ENCODE measurements at places on chromosomes 6 and 20.
A peak's percentile ranks its signal among the peaks of the same experiment; 100 is the strongest.

DNA sequence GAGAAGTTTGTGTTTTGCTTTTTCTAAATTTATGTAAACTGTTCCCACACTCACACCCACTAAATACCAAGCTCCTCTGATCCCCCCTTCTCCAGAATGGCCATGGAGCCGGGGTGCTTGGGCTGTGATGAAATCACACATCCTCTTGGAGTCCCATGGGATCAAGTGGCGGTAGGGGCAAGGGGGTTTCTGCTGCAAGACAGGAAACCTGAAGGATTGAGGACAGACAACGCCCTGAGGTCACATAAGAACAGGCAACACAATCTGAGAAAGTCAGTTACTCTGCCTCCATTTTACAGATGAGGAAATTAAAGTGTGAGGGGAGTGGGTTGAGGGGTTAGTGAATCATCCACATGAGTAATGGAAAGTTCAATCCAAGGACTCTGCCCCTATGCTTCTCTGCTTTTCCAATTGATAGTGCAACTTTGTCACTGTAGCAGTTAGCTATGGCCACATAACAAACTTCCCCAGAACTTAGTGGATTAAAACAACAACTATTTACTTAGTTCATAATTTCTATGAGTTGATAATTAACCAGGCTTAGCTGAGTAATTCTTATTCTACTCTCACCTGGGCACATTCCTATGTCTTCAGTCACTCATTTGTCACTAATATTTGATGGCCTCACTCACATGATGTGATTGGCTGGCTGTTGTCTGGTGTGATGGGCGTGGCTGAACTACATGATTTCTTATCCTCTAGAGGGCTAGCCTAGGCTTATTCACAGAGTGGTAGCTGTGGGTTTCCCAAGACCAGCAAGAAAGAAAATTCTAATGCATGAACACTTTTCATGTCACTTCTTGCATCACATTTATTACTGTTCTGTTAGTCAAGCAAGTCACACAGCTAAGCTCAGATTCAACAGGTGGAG lies 311.1 kb upstream of the RNF24 start:
- DNase-seq, result no peak

DNA sequence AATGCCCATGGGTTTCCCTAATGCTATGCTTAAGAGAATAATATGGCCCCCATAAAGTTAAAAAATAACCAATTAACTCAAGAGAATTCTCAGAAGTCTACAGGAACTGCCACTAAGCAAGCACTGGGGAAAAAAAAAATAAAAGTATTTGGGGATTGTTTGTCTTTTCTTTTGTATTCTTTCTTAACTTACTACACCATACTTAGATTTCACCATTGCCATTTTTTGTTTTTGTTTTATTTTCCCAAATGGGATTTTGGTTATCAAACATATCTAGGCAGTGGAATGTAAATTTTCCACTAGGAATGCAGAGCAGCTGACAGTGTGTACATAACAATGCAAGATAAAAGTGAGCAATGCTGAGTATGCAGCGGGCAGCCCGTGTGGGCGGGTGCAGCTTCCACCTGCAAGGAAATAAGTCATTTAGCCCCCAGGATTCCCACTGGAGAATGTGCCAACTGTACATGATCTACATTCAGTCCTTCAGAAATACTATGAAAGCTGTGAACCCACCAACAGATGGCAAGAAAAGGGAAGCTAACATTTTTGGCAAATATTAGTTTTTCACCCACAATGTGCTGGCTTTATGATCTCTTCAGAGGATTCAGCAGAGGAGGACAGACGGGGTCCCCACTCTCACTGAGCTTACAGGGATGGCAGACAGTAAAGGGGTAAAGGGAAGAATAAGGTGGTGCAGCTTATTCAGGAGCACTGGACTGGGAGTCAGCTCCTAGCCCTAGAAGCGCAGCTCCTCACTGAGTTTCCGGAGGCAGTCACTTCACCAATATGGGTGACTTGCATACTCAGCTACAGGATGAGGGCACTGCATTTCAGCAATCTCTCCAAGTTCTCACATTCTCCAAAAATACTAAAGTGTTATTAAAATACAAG lies 44.4 kb downstream of the DCDC2 start:
- DNase-seq, result no peak

GRCh38 chr20:58911309-58911708 lies 58.8 kb downstream of the GNAS start:
- DNase-seq, result no peak

DNA sequence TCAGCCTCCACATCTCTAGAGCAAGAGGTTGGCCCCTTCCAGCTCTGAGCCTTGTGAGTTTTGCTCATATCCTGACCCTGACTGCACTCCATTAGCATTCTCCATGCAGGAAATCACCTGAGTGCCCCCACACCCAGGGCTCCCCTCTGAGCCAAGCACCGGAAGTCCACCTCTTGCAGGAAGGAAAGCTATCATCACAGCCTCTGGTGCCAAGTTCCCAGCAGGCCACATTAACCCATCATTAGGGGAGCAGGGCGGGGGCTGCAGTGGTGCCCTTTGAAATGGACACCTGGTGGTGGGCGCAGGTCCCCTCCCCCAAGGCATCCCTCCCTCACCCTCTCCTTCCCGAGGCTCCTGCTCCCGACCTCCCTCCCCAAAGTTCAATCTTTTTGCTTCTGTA lies 16.1 kb downstream of the GRM4 start:
- no peak for DNase-seq

DNA sequence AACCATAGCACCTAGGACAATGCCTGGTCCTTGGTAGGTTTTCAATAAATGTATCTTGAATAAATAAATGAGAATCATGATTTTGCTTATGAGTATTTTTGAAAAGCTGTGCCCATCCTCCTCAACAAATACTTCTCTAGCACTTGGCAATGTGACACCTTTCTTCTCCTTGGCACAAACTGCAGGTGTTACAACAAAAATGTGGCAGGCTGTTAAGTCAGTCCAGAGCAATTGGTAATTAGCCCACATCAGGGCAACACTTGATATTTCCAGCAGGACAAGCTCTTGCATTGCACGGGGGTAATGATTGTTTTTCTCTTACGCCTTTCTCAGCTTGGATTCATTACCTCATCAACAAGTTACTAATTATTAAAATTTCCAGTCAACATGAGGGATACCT lies 31.6 kb upstream of the SNX9 start:
- no peak for DNase-seq

GRCh38 chr20:55095745-55096400 lies 620.5 kb downstream of the DOK5 start:
- DNase-seq, result no peak

DNA sequence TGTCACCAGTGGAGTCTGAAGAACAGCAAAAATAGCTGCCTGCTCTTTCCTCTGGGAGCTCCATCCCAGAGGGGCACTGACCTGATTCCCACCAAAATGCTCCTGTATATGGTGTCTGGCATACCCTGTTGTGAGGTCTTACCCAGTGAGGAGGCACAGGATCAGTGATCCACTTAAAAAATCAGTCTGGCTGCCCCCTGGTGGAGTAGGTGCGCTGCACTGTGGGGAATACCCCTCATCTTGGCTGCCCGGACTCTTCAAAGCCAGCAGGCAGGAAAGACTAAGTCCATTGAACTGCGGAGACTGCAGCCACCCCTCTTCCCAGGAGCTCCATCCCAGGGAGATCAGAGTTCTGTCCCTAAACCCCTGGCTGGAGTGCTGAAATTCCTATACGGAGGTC lies 230.9 kb upstream of the HTR1E start:
- DNase-seq, result no peak

- no peak for DNase-seq
Measured at GRCh38 chr6:80940976-80941375, 811.5 kb downstream of the TENT5A start.

GRCh38 chr6:3517350-3517749 lies 60.5 kb upstream of the SLC22A23 start:
- no peak for DNase-seq

- DNase-seq, result no peak
Measured at GRCh38 chr20:62238569-62239277, 402 bp downstream of the OSBPL2 start.

DNA sequence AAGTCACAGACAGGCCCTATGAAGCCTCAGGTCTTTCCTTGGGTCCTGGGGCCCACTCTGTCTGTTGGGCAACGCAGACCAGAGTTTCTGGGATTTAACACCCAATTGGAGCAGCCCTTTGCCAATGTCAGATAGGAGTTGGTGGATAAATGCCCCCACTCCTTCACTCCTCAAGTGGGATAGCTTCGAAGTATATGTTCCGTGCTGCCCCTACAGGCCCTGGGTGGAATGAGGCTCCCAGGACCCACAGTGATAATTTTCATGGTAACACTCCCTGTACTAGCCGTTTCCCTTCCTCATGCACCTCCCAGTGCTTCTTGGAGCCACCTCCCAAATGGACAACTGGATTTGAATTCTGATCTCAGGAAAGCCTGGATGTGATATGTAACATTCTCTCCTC lies 145.4 kb downstream of the FOXA2 start:
- no peak for DNase-seq

GRCh38 chr6:169806701-169807100 lies 55.3 kb downstream of the ERMARD start:
- DNase-seq, result no peak

GRCh38 chr6:78908621-78909020 lies 41.3 kb downstream of the IRAK1BP1 start:
- no peak for DNase-seq

DNA sequence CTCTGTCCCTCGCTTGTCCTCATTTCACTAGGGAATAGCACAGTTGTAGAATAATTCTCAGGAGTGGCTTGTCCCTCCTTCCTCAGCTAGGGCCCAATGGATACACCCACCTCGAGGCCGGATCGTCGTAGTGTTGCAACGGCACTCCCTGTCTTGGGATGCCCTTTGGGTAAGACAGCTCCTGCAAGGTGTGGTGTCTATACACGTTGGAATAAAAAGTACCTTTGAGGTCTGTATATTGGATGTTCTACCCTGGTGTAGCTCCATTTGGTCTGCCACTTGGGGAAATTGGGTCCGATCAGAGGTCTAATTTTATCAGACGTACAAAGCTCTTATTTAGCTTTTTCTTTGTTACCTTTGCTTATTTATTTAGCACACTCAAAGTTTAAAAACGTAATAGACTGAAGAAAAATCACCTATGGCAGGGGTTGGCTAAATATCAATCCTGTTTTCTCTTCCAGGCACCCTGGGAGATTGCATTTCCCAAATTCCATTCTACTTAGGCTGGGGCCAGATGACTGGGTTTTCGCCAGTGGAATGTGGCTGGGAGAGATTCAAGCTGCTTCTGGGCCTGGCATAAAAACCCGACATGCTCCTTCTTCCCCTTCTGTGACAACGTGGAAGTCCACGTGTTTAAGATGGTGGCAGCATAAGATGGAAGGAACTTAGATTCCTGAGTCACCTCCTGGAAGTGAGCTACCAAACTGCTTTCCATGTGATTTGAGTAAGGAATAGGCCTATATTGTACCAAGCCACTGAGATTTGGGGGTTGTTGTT lies 82.3 kb upstream of the CD83 start:
- DNase-seq, result no peak

- no peak for DNase-seq
Measured at GRCh38 chr6:148105695-148106094, 236.9 kb upstream of the SASH1 start.

DNA sequence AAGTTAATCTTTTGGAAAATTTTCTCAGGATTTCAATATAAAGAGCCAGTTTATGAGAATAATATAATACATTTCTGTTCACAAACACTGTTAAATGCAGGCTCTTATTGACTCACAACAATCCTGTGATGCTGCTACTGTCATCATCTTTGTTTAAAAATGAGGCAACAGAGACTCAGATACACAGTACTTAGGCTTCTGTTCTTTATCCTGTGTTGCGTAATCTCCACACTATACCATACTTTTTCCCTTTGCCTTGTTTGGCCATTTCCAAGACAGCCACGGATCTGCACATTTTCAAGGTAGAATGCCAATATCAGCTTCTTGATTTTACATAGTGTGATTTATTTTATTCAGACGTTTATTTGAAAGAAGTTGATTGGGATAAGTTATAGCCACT lies 699.0 kb upstream of the CITED2 start:
- no peak for DNase-seq

DNA sequence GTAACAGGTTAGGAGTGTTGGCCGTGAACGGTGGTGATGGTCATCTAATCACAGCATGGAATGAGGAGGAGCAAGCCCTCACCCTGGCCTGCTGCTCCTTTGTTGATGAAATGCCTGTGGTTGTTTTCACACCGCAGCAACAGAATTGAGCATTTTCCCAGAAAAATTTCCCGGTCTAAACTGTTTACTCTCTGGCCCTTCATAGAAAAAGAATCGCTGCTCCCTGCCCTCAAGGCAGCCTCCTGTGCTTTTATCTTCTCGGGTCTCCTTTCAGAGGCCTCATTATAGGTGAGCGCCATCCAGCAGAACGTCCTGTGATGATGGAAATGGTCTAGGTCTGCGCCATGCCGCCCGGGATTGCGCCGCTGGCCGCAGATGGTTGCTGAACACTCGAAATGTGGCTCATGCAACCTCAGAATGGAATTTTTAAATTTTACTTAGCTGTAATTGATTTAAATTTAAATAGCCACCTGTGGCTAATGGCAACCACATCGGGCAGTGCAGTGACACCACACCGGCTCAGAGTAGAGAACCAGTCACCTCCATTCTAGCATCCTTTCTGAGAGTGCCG lies 30.2 kb downstream of the PHACTR3 start:
- DNase-seq, result no peak

DNA sequence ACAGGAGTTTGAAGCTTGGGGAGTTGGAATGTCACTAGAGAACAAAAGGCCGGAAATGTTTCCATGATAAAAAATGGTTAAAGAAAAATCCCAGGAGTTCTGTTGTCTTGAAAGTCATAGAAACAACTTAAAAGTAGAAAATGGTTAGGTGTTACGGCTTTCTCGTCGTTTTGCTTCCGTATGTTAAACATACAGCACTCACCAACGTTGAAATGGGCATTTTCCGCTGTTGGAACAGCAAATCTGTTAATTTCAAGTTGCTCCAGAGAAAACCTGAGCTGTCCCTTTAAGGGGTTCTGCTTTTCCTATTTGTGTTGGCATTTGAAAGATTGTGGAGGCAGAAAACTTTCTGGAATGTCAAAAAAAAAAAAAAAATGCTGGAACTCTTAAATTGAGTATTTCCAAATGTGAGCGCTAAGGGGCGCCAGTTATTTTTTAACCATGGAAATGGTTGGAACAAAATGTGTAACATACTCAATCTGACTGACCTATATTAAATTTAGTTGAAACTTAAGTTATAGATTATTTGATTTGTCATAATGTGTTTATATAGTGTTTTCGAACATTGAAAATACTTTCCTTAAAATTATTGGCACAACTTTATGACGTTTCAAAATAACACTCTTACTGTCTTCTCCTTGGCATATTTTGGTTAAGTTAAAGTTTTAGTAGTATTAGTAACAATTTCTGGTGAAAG lies 2.2 kb downstream of the QKI start:
- peak; percentile 30 for DNase-seq

- no peak for DNase-seq
Measured at GRCh38 chr6:89359561-89359960, 7.0 kb upstream of the UBE2J1 start.

DNA sequence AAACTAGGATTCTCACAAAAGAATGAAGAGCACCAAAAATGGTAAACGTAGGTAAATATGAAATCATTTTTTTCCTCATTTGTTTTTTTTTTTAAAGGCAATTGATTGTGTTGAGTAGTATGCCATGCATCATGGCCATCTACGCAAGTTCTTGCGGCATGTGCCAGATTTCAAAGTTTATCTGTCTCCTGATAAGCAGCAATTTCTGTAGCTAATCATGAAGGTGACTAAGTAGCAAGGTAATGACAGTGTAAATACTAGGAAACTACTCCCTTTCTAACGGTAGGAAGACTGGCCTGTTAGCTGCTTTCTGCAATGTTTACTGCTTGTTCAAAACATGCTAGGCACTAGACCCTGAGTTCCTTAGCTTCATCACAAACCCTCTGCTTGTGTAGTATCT lies 13.4 kb upstream of the LY86 start:
- DNase-seq, result no peak
